ENCODE measurements at places on chromosomes 5 and 9.

GRCh38 chr5:151108566-151108965, 27.7 kb upstream of the TNIP1 start:
- no peak for DNase-seq

GRCh38 chr9:127537792-127538191, 74.3 kb upstream of the STXBP1 start:
- no peak for DNase-seq

DNA sequence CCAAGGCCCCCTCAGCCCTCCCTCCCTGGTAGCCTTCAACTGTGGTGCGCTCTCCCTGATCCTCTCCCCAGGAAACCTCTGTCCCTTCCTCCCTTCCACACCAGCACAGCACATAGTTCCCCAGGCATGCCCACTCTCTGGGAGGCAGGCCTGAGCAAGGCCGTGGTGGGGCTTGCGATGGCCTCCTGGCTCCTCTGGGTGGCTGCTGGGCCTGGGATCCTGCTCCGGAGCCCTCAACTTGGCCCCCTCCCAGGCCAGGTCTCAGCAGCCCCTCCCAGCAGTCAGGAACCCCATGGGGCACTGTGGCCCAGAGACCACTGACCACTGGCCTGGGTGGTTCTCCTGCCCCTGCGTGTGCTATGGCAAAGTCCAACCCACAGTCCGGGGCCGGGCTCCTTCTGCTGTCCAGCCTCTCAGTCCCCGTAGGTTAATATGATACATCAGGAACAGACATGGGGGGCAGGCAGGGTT, 125.8 kb downstream of the ZNF354C start:
- no peak for DNase-seq

DNA sequence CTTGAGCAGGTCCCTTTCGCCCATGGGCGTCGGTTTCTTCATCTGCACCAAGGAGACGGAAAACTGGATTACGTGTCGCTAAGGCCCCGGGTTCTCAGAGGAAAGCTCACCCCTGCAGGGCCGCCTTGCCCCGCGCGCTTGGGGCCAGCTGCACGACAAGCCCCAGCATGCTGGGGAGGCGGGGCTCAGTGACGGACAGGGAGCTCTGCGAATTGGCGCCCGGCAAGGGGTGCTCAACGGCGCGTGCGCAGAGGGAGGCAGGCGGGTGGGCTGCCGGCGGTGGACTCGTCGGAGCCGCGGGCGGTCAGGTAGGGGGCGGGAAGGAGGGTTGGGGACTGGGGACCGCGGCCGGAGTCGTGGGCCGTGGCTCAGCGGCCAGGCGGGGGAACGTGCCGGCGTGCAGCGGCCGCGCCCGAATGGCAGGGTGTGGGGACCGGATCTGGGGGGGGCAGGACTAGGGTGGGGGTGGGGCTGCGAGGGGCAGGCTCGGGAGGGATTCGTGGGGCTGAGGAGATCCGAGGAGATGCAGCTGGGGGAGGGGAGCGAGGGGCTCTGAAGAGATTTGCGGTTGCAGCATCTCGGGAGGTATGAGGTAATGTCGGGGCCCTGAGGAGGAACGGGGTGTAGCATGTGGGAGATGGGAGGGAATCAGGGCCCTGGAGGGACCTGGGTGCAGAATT, at the start of gene TRIM32:
Gene TRIM32, plus strand, starts transcription at position 232 of the 680 bp plus-strand sequence. CDS start 10,438 bp downstream, outside the sequence.
- peak; percentile 89 for DNase-seq

DNA sequence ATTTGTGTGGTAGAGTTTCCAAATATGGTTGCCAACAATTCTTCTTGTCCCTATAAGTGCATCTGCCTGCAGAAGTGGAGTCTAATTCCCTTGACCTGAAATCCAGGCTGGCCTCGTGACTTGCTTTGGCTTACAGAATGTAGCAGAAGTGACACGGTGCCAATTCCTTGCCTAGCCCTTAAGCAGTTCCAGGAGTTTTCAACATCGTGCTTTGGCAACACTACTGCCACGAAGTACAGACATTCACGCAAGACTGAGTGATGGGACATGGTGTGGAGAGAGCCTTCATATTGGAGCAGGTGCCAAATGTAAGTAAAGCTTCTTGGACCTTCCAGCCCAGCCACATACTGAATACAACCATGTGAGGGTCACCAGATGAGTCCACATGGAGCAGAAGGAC, 92.9 kb upstream of the NEK6 start:
- peak; percentile 55 for DNase-seq

DNA sequence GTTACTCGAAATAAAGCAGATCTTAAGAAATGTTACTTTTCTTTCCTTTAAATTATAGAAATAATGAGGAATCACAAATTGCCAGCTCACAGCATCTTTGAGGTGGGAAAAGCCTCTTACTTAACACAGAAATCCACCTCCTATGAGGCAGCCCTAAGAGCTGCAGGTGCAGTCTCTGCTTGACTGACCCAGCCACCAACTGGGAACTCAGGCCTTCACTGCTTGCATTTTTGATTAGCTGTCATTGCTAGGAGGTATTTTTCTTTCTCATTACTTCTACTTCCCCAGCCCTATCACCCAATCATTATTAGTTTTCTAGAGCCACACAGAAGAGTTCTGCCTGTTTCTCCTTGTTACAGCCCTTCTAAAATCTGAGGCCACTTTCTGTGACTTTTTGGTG, 416.5 kb upstream of the KLF4 start:
- DNase-seq, result no peak

DNA sequence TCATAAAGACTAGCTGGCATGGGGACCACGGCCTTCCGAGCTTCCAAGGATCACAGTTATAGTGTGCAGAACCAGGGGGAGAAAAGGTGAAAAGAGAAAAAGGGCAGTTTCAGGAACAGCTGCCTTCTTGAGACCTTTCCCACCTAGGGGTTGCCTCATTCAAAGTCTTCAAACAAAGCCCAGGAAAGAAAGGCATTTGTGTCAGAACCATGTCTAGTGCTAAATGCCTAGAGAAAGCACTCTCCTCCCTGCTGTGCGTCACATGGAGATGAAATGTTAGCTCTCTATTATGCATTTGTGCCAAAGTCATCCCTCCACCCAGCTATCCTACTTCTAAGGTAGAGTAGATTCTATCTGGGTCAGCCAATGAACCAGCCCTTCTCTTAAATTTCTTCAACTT, 1037.3 kb upstream of the WWC1 start:
- DNase-seq, result no peak

GRCh38 chr5:142096382-142096781, 12.2 kb upstream of the NDFIP1 start:
- no peak for DNase-seq

DNA sequence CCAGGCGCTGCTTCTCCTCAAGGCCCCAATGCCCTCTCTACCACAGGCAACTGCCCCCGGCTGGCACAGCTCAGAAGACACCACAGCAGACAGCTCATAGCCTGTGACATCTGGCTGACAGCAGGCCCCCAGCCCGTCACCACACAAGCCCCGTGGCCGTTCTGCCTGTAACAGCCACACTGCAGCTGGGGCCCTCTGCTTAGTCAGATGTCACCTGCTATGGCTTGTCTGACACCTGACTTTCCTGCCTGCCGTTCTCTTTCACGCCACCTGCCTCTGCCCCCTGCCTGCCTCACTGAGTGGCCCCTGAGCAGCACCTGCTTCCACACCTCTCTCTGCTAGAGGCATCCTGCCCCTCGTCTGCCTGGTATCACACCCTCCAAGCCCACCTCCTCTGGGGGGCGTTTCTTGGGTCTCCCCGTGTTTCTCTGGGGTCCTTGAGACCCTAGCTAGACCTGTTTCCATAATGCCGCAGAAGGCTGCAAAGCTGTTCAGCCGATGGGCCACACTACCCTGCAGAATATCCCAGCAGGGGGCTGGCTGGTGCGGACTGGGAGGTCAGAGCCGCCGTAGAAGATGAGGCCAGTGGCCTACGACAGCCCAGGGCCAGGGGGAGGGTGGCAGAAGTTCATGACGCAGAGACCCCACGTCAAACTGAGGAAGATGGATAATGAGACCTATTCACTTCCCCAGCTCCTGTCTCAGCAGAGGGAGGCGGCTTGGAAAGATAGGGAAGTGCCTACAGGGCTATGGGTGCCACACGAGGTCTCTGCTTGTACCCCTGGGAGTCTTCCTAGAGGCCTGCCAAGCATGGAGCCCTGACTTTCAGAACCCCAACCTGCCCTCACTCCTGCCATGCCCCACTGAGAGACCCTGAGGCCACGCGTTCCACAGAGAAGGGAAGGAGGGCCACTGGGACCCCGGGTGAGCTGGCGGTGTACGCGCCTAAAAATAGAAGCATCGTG, 95.1 kb downstream of the ZNF354C start:
- no peak for DNase-seq

DNA sequence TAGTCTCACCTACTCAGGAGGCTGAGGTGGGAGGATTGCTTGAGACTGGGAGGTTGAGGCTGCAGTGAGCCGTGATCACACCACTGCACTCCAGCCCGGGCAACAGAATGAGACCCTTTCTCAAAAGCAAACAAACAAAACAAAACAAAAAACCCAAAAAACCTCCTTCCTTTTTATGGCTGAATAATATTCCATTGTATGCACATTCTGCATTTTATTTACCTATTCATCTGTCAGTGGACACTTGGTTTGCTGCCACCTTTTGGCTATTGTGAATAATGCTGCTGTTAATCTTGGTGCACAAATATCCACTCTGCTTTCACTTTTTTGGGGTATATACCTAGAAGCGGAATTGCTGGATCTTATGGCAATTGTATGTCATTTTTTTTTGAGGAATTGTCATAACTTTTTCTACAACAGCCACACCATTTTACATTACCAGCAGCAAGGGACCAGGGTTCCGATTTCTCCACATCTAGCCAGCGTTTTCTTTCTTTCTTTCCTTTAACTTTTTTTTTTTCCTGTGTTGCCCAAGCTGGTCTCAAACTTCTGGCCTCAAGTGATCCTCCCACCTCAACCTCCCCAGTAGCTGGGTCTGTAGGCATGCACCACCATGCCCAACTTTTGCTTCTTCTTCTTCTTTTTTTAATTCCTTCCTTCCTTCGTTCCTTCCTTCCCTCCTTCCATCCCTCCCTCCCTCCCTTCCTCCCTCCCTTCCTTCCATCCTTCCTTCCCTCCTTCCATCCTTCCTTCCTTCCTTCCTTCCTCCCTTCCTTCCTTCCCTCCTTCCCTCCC, 30.6 kb downstream of the NKX2-5 start:
- no peak for DNase-seq

- no peak for DNase-seq
Measured at GRCh38 chr5:79707535-79707934, 17.9 kb downstream of the CMYA5 start.

GRCh38 chr5:139293202-139293506, 386 bp upstream of the MATR3 start:
- DNase-seq, result no peak

- DNase-seq, result no peak
Measured at GRCh38 chr9:71223953-71224538, 102.6 kb upstream of the TRPM3 start.

DNA sequence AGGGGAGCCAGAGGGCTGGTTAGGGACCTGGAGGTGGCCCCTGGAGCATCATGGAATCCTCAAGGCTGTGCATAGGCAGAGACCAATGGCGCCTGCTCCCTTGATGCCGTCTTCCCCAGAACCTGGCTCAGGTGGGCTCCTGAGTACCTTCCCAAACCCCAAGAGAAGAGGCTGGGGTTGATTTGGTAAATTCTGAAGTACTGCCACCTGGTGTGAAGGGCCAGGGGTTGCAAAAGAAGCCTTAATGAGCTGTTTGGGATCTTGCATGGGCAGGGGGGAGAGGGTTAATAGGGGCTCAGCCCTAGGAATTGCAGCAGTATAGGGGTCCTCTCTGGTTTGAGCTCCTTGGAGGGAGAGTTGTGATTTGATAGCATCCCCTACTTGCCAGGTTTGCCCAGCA, 52.1 kb downstream of the CYSTM1 start:
- no peak for DNase-seq

GRCh38 chr5:106818552-106818951, 852.2 kb downstream of the EFNA5 start:
- no peak for DNase-seq

GRCh38 chr5:131952301-131952857, 6.9 kb upstream of the MEIKIN start:
- no peak for DNase-seq

- DNase-seq, result no peak
Measured at GRCh38 chr9:98745470-98745869, 36.7 kb upstream of the GABBR2 start.

GRCh38 chr5:11527652-11528349, 376.4 kb downstream of the CTNND2 start:
- no peak for DNase-seq

GRCh38 chr5:137453483-137454080, 45.5 kb downstream of the SPOCK1 start:
- peak; percentile 16 for DNase-seq

- no peak for DNase-seq
Measured at GRCh38 chr5:157865781-157866180, 6.8 kb upstream of the CLINT1 start.

DNA sequence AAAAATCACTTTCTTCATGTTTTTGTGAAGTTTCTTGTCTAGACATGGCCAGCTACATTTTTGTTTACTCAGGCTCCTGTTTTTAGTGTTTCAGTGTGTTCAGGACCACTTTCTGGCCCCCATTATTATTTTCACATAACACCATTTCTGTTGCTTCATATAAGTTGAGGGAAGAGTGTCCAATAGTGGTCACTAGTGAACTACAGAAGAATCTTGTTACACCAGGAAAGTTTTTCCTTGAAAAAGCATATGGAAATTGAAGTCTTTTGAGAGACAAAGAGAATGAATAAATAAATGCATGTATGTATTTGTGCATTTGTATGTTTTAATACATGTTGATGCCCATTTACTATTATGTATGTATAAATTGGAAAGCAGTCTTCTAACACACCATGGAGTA, 3.8 kb downstream of the ADAMTSL1 start:
- no peak for DNase-seq

DNA sequence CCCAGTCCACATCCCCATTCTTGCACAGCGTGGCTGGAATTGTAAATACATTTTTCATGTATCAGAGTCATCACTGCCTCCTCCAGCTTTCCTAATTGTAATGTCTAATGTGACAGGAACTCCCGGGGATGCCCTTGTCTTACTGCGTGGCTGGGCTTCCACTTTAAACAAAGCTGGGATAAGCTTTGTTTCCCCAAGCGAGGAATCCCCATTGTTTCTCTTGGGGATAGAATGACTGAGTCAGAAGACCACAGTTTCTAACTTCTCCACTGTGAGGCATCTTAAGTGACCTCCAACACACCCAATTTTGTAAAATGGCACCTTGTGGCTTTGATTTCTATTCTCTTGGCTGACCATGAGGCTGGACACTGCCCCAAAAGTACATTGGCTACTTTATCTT, 22.4 kb downstream of the ARPC5L start:
- DNase-seq, result no peak

- no peak for DNase-seq
Measured at GRCh38 chr5:39021413-39021812, 52.8 kb downstream of the RICTOR start.

All from midbrain (tissue), 1 donor.